Common myeloid progenitor, CD34-positive (primary cell): ENCODE measurements at places on chromosomes 1 and 21.

- DNase-seq = peak; percentile 27
These were observed 32.2 kb upstream of the AKT3 start for GRCh38 chr1:243882276-243882675.

GRCh38 chr1:216500273-216500967, 77.2 kb upstream of the USH2A start:
- no peak for DNase-seq

GRCh38 chr21:22277341-22277740, 1279.1 kb downstream of the NCAM2 start:
- no peak for DNase-seq

DNA sequence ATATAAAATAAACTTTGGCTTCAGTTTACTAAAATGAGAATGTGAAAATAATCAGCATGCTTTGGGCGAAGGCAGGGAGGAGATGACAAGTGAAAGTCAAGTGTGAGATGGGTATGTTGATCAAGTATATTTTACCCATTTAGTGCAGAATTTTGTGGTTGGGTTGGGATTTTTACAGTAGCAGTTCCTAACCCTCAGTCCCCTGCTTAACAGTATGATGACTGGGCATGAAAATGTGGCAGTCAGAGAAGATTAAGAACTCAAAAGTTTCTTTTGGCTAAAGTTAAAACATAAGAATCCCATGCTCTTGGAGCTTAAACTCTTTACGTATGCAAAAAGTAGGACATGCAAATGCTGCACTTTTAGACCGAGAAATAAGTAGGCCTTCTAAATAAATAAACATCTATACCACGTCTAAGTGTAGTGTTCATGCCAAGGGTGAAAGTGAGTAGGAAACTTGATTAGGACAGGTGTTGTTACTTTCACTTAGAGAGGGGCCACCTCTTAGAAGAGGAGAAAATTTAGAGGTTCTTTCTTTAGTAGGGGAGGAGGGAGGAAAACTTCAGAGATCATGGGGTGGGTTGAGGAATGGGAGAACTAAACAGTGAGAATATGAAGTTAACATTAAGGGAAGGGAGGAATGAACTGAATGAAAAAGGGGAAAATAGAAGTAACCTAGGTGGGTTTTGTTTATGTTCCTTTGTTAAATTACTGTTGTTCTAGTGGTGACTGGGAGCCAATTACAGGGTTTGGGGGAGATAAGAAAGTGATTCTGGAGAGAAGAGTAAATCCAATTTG, 127.8 kb downstream of the OSBPL9 start:
- no peak for DNase-seq

- DNase-seq = no peak
These were observed 64.1 kb downstream of the LRRN2 start for GRCh38 chr1:204621396-204621795.

DNA sequence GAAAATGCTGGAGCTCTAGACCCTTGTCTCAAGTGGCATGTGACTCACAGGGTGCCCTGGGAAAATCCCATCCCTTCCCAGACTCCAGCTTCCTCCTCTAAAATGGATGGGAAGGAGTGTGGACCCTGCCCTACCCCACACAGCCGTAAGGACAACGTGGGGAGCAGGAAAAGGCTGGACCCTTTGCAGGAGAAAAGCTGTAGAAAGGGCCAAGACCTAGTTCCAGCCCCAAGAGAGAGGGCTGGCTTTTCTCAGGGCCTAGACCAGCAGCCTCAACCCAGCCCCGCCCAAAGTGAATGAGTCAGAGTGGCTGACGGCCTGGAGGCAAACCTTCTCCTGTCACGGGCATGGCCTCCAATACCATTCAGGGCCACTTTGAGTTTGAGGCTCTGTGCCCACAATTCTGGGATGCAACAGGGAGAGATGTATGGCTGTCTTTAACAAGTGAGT, 1.1 kb downstream of the LAMB3 start:
- peak; percentile 80 for DNase-seq

GRCh38 chr1:8831340-8831739, 13.9 kb upstream of the RERE start:
- peak; percentile 61 for DNase-seq

DNA sequence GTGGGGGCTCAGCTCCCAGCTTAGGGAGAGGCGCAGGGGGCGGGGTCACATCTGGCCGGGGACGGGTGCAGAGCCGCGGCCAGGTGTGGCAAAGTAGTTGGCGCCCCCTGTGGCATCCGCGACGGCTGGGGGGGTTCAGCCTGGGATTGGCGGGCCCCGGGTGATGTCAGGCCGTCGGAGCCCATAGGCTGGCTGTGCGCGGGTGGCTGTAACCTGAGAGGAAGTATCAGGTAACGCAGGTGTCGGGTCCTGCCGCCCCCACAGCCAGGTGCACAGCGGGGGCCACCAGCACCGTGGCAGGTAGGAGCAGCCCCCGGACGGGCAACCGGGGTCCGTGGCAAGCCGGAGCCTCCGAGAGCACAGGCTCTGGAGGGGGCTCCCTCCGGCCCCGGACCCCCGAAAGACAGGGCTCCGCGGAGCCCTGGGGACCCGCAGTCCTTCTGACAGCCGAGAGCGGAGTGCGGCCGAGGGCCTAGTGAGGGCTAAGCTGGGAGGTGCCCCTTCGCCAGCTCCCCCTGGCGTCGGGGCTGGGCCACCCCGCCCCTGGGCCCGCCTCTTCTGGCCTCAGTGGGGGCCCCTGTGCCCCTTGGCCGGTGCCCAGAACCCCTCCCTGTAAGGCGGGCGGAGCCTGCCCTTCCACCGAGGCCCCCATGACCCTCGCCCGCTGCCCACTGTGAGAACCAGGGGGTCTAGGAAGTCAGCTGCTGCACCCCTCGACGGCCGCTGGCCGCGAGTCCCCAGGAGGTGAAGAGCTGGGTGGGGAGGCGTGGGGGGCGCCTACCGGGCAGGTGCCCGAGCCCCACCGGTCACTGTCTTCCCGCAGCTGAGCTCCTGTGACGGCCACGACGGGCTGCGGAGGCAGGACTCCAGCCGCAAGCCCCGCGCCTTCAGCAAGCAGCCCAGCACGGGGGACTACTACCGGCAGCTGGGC, 17.9 kb downstream of the TNFRSF25 start:
- no peak for DNase-seq

- DNase-seq = no peak
These were observed 22.1 kb upstream of the GBP2 start for GRCh38 chr1:89147678-89148658.

DNA sequence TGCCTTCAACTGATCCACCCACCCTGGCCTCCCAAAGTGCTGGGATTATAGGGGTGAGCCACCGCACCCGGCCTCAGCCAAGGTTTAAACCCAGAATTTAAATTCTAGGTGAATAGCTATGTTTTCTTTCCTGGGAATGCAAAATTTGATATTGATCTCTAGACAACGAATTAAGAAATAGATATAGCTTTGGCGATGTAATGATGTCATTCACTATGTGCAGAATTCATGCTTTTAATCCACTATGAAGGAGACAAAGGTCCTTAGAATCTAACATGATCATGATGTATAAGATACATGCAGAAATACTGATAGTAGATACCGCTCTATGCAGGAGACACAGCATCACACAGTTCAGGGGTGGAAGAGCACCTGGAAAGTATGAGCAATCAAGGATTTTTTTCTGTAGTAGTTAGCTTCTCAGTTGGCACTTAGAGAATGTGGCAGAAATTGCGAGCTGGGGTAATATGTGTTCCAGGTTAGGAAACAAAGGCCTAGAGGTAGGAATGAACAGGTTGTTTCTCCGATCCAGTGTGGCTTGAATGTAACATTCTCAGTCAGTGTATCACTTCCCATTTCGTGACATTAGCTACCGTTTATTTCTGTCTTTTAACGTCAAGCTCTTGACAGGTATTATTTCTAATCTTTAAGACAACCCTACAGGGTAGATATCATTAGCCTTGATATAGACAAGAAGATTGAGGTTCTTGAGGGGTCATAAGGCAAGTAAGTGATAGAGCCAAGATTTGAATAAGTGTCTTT, 3.0 kb upstream of the CEP350 start:
- DNase-seq = no peak

GRCh38 chr21:29725025-29725736, 214.6 kb downstream of the GRIK1 start:
- no peak for DNase-seq

DNA sequence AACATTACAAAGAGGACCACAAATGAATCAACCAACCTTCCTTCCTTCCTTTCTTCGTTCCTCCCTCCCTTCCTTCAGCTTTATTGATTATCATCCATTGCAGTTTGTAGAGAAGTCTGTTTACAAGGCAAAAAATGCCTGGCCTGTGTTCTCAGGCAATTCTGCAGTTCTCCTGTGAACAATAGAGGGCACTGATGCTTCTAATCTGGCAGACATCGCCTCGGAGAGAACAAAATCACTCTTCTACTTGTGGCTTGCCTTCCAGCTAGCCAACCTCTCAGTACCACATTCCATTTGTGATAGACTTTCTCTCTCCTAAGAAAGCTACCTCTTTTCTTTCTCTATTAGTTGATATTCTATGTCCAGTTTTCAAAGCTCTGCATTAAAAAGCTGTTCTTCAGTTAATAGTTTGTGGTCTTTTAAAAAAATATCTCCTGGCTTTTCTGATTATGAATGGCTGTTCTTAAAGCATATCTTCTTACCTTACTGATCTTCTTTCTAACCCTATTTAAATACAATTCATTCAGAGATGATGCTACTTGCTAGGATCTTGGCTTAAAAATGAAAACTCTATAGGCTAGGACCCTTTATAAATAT, 26.9 kb upstream of the ESRRG start:
- no peak for DNase-seq

- no peak for DNase-seq
These were observed 88.5 kb upstream of the GPR88 start for GRCh38 chr1:100449477-100449876.

DNA sequence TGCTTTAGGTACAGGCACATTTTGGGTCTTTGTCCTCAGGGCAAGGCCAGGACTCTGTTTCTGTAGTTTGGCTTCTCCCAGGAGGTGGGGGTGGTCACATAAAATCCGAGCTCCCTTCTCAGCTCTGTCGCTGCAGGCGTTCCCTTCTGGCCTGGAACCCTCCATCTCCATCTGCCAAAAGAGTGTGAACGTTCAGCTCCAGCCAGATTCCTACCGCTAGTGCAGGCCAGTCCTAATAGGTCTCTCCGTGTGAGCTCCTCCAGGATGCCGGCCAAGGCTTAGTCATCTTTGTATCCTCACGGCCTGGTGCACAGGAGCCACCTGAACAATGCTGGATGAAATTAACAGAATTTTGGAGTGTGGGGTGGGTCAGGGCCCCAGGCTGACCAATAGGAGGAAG, 19.9 kb upstream of the KCNA10 start:
- no peak for DNase-seq

GRCh38 chr1:64516301-64516700, 46.4 kb downstream of the CACHD1 start:
- DNase-seq = no peak

DNA sequence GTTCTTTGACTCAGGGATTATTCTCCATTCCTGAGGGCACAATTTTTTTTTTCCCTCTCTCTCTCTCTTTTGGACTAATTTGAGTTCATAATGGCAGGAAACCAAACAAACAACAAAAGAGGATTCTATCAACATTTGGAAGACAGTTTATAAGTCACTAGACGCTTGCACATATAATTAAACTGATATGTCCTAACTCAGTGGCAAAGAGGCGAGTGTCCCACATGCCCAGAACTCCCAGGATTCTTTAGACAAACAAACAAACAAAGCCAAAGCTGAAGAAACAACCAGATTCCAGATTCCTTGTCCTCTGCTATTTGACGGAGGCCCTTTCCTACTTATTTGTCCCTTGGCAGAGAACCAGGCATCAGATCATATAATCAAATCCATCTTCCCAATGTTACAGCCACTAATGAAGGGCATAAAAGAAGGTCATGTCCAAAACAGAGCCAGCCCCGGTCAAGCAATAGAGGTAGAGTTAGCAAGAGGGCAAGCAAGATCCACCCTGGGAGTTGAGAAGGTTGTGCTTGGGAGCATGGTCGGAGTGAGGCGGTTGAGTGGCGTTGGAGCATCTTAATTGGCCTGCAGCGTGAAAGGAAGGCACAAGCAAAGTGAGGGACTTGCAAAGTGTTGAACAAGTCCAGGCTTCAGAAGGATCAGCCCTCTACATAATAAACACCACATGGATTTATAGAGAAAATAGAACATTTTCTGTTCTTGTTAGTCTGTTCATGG, 30.3 kb downstream of the ZNF362 start:
- no peak for DNase-seq

GRCh38 chr1:111402083-111402482, 25.5 kb downstream of the OVGP1 start:
- DNase-seq = no peak

- DNase-seq = no peak
These were observed 37.3 kb downstream of the ABCA4 start for GRCh38 chr1:94083681-94084080.
